GM04504 (cell line): ENCODE measurements at places on chromosomes 16 and 17.

GRCh38 chr17:39462631-39463375 is 1.5 kb downstream of the CDK12 start:
- no peak for DNase-seq

DNA sequence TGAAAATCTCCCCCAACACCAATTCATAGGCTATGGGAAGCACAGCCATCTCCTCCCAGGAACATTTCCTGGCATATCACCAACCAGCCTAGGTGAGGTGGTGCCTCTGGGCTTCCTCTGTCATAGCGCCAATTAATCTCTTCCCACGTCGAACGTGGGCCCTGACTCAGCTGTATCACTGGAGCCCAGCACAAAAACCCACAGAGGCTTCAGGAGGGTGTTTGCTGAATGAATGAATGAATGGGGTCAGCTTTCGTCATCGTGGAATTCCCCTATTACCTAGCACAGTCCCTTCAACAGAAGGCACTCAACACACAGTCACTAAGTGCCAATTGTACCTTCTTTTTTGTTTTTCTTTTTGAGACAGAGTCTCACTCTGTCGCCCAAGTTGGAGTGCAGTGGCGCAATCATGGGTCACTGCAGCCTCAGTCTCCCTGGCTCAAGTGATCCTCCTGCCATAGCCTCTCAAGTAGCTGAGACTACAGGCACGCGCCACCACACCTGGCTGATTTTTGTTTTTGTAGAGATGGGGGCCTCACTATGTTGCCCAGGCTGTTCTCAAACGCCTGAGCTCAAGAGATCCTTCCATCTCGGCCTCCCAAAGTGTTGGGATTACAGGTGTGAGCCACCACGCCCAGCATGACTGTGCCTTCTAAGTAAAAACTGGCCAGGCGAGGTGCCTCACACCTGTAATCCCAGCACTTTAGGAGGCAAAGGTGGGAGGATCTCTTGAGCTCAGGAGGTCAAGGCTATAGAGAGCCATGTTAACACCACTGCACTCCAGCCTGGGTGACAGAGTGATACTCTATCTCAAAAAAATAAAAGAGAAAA is 4.1 kb downstream of the ZNF688 start:
- no peak for DNase-seq

- DNase-seq = no peak
Measured at GRCh38 chr16:12150600-12150999, 174.1 kb downstream of the SNX29 start.

DNA sequence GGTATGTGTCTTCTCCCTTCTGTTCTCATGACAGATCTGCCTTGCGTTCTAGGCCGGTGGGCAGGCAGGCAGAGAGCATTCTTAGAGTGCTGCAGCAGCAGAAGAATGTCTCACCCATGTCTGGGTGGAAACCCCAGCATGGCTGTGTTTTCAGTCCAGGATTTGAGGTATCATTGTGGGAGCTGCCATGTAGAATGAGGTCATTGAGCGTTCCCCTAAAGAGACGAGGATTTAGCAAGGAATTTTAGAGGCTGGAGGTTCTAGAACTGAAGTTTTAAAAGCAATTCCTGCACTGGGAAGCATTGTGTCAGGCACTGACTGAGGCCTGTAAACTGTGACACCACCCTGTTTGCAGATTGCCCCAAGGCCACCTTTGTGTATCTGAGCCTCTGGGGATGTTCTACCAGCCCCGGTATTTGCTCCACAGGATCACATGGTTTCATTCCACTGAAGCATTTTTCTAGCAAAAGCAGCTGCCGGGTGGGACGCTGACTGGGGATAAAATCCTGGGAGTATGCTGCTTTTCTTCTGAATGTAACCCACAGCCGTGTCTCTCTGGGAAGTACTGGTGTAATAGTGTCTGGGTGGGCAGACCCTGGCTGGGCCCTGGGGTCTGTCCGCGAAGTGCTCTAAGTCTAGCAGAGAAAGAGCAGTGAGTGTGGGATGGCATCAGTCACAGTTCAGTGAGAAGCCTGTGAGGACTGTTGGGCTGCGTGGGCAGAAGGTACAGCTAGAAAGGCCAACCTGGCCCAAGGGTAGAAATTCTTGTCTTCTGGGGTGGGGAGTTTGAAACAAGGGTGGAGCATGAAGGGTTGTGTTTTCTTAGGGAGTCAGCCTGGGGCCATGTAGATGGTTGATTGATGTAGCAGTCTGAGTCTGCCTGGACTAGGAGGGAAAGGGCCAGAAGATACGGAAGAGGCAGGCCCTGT is 30.2 kb downstream of the PLCD3 start:
- DNase-seq = no peak

GRCh38 chr16:61261315-61261714 is 774.9 kb downstream of the CDH8 start:
- DNase-seq = no peak

DNA sequence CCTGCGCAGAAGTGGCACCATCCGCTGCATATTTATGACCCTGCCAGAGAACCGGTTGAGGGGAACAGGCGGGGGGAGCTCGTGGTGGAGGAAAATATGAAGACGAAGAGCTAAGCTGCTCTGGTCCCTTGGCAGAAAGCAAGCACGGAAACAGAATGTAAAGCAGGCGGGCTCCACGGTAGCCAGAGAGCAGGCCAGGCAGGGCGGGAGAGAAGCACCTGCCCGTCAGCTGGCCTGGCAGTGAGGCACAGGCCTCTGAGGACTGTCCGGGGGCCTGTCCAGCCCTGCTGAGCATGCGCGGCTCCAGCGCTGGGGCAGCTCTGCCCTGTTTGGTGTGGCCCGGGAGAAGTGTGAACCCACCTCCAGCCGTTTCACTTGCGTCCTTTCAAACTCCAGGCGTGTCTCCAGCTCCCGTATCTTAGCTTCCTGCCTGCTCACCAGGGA is 46.7 kb downstream of the PIPOX start:
- no peak for DNase-seq

- no peak for DNase-seq
Measured at GRCh38 chr16:75042426-75043174, 43.8 kb downstream of the ZNRF1 start.

DNA sequence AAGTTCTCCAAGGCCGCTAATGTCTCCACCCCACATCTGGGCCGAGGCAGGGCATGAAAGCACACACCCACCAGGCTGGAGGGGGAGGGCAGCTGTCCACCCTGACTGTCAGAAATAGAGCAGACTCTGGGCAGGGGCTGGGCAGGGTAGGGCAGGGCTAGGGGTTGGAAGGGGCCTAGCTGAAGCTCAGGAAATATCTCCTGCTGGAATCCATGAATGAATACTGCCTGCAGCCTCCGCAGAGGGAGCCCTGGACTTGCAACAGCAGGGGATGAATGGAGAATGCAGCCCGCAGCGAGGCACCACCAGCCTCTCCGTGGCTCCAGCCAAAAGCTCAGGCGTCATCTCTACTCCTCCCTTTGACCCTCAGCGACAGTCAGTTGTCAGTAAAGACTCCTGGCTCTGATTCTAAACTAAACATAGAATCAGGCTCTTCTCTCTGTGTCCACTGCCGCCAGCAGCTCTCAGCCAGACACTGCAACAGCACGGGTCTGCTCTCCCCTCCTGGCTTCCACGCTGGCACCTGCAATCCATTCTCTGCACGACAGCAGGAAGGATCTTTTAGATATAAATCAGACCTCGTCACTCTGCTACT is 23.9 kb upstream of the NGFR start:
- DNase-seq = no peak

GRCh38 chr16:85479972-85480726 is 133.0 kb upstream of the GSE1 start:
- no peak for DNase-seq

GRCh38 chr16:50381679-50382440 is 13.1 kb upstream of the BRD7 start:
- DNase-seq = no peak

- no peak for DNase-seq
Measured at GRCh38 chr17:38777641-38778250, 21.6 kb downstream of the PIP4K2B start.

DNA sequence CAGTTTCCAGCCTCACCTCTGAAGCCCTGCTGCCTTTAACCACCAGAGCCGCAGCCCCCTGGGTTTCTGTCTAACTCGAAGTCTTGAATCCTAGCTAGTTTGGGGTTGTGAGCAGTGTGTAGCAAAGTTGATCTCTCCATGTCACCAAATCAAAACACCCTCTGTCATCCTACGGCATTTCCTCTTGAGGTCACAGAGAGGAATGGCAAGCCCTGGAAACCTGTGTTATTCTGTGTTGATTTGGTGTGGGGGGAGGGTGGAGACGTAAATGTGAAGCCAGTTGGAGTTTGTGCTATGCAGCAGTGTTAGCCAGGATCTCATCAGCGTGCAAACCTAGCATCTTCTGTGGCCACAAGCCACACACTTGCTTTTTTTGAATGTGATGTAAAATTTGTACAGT is 5.1 kb upstream of the LGALS9 start:
- DNase-seq = no peak

GRCh38 chr17:56292010-56292409 is 138.7 kb downstream of the ANKFN1 start:
- DNase-seq = peak; percentile 58

DNA sequence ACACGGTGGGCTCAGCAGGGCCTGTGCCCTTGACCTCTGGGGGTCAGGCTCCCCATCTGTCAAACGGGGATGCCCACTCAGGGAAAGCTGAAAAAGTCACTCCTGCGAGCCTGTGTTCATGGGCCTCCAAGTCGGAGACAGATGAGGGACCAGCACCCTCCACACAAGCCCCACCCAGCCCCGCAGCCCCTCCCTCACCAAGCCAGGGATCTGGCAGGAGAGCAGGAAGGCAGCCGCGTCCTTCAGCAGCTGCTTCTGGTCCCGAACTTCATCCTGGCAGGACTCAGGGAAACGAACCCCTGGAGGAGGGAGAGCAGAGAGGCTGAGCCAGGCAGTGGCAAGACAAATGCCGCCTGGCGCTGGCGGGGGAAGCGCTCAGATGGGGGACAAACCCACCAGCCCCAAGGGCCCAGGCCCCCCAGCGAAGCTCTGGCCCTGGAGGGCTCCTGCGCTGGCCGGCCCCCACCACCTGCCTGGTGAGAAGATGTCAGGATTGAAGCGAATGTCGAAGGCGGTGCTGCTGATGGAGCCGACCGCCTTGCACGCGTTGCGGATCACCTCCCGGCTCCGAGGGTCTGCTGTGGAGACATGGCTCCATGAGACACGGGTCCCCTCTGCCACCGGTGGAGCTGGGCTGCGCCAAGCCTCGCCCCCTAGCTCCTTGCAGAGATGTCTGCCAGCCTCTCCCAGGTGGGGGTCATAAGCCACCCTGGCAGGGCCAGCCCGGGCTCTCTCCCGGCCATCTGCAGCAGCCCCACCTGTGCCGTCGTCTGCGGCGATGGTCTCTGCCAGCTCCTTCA is 15.4 kb downstream of the CLUH start:
- DNase-seq = no peak

DNA sequence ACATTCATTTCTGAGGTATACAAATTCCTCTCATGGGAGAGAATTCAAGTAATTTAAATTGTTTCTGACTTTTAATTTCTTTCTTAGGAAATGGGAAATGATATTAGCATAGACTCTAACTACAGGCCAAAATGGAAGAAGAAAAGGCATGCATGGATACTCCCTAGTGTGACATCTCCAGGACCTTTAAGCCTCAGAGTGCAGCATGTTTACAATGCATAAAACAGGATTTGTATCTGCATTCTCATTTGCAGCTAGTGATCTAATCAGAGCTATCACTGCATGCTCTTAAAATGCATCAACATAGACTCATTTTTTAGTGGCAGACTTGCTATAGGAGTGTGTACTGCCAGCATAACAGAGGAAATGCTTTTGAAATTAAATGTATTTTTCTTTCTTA is 224.6 kb upstream of the GOT2 start:
- DNase-seq = no peak

DNA sequence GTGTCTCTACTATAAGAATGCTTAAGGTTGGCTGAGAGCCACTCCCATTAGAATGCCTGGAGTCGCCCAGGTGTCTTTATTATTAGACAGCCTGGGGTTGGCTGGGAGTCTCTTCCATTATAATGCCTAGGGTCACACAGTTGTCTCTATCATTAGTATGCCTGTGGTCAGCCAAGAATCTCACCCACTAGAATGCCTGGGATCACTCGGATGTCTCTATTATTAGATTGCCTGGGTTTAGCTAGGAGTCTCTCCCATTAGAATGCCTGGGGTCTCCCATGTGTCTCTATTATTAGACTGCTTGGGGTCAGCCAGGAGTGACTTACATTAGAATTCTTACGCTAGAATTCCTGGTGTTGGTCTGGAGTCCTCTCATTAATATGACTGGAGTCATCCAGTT is 2255.3 kb downstream of the TP53TG3F start:
- no peak for DNase-seq

- no peak for DNase-seq
Measured at GRCh38 chr17:48498164-48498850, 32.5 kb downstream of the HOXB1 start.
